ENCODE measurements at places on chromosomes 13 and 19.

DNA sequence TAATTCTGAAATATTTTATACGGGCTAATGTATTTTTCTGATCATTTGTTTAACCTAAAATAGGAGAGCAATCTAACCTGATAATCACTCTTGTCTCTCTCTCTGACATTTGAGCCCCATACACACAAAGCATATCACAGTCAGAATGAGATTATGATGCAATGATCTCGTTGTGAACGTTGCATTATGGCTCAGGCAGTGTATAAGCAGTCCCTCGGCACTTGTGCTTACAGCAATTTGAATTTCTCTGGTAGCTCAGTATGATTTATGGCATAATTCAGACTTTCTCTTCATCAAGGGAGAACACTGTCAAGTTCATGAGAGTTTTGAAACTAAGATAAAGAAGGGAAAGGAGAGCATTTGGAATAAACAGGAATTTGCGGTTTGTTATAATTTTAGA lies 256.1 kb downstream of the DACH1 start:
- DNase-seq, result no peak

GRCh38 chr13:46058268-46058667 lies 5.7 kb upstream of the ZC3H13 start:
- DNase-seq, result no peak

DNA sequence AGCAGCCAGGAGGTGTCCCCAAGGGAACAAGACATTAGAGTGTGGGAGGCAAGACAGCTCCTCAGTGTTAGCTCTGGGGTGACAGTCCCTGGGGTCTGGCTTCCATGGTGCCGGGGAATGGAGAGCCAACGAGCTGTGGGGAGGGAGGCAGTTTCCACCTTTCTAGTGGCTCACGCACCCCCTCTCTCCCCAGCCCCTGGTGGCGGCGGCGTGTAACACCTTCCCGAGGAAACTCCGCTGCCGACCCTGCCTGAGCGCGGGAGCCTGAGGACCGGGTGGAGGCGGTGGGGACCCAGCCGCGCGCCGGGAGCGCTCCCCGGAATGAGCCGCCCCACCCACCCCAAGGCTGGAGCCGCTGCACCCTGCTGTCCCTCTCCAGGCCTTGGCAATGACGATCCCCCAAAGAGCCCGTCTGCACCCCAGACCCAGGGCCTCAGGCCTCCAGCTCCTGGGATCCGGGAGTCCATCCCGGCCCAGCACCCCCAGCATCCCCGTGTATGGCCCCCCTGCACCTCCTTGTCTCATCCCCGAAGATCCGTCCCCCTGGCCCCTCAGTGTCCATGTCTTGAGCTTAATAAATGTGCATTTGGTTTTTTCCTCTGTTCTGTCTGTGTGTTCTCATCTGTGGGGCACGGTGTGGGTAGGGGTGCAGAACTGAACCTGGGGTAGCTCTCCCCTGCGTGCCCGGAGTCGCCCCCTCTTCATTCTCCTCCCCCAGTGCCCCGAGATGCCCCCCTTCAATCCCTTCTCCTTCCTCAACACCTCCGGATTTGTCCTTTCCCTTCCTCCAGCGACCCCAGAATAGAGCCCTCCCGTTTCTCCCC lies 622 bp upstream of the FXYD5 start:
- DNase-seq, result peak; percentile 46

- DNase-seq, result no peak
These were observed 2.3 kb upstream of the EPHX3 start for GRCh38 chr19:15234431-15235130.

DNA sequence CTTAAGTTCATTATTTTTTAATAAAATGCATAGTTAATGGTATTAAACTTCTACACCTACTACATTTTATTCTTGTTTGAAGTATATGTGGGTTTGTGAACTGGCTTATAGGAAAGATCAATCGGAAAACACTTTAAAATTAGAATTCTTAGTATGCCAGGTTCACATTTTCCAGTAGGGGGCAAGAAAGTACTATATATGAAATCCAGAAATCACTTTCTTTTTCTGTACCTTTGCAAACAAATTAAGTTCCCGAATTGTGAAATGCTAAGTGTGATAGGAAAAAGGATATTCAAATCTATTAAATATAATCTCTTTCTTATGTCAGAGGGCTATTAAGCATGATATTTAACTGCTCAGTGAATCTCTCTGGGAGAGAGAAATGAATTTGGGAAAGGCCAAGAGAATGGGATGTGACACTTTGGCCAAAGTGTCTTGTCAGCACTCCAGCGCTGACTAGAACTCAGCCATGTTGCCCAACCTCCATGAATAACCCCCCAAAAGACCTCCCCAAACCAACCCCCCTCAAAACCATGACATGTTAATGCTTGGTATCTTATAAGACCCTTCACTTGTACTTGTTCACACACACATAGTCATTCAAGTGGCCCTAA lies 122.6 kb upstream of the SLC10A2 start:
- no peak for DNase-seq

DNA sequence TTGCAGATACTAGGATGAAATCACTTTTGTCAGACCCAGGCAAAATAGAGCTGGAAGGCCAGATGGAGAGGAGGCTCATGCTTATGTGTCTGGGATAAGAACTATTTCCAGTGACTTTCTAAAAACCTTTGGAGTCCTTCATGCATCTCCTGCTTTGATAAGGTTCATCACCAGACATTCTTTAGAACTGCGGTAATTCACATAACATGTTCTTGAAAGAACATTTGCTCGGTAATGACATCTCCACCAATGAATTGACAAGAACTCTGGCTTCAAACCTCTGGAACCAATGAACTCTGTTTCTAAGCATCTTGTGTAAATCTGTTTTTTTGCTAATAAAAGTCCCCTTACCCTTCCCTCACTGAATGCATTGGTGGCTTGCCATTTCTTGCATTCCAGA lies 112.0 kb upstream of the KL start:
- no peak for DNase-seq

- DNase-seq, result no peak
These were observed 402.9 kb downstream of the HS6ST3 start for GRCh38 chr13:96492766-96493165.

DNA sequence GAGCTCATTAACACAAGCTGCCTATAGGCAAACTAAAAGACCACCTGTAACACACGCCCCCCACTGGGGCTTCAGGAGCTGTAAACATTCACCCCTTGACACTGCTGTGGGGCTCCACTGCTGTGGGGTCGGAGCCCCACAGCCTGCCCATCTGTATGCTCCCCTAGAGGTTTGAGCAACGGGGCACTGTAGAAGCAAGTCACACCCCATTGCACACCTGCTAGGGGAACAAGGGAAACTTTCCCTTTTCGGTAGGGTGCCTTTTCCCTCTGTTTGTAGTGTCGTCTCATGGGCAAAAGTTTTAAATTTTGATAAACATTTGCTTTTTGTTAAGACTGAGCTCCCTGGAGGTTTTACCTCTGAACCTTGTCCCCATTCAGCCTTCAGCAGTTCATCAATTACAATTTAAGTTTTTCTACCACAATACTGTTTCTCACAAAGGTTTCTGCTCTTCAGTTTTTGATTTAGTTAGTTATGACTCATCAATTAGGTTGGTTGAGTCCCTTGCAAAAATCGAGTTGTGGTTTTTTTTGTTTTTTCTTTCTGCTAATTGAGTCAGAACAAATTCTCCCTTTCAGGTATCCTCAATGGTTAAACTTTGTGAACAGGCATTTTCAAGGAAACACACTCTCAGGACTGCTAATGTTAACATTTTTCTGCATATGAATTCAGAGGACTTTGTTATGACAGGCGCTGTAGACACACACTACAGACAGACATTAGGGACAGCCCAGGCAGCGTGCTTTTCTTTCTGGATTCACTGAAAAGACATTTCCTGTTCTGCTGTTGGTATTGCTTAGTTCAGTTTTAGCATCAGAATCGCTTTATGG lies 35.1 kb downstream of the ZNF433 start:
- DNase-seq, result no peak

DNA sequence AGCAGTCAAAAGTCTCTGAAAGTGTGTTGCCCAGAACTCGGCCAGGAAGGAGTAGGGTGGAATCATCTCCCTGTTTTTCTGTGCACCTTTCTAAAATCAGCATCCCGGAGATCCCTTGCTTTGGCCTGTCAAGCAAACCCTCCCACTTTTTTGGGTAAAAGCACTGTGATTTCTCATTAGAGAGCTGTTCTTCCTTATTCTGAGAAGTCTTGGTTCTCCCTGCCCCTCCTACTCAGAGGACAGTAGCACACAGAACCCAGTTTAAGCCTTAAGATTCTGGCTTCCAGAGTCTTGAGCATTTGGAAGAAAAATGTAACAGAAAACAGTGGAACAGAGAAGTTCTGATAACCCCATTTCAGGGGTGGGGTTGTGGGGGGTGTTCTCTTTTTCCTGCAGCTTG lies 52.6 kb upstream of the KATNAL1 start:
- no peak for DNase-seq

DNA sequence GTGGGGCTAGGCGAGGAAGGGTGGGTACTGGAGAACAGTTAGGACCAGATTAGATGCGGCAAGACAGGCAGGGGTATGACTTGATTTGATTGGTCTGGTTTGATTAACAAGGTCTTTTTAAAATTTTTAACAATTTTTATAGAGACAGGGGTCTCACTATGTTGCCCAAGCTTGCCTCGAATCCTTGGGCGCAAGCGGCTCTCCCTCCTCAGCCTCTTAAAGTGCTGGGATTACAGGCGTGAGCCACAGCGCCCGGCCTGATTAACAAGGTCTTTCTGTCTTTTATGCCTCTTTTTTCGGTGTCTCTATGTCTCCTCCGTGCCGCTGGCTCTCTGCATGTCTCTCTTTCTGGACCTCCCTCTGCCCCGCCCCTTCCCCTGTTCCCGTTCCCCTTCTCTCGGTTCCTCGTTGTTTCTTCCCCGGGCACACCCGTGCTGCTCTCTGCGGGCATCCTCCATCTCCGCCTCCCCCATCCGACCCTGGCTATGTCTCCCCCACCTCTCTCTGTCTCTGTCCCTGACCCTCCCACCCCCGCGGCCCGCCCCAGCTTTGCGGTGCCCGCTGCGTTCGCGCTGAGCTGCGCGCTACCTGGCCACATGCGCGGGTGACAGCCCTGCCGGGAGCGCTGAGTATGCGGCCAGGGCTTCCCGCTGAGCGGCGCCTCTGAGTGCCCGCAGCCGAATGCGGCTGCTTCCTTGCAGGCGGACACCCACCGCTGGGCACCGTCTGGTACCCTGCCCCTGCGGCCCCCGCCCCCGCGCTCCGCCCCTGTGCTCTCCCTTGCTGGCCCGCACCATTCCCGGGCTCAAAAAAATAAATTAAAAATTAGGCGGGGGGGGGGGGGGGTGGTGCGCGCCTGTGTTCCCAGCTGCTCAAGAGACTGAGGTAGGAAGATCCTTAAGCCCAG lies 8.1 kb upstream of the SDHAF1 start:
- no peak for DNase-seq

DNA sequence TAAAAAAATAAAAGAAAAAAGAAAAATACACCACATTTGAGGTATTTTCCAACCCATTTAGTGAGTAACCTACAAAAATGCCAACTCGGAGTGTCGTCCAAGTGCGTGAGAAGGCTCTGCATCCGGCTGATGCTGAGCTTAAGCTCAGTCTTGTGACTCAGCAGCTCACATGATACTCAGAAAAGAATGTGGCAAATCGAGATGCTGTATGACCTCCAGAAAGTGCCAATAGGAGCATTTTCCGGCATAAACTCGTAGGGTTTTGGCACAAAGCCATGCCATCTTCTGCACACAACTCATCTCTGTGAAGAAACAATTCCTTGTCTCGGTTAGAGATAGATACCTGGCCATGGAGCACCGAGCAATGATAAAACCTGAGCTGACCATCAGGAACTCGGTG lies 58.5 kb downstream of the TRPM4 start:
- no peak for DNase-seq

- DNase-seq, result no peak
These were observed 22.2 kb downstream of the NFIX start for GRCh38 chr19:13017306-13018034.

DNA sequence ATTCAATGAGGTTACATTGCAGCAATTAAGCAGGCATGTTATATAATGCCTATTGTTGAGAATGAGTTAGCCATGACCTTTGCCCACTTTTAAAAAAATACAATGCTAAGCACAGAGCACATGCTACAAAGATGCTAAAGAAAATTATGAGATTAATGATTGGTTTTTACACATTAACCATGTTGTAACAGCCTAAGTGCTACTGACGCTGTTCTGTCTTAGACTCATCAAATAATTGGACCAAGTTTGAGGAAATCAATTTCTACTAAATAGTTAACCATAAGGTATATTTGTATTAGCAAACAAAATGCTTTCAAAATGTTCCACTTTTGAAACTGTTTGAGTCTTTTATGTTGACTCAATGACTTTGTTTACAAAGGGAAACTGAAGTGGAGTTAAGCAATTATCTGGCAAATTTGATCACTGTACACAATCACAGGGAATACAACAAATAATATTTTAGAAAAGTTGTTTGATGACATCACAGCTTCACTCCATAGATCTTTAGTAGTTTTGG lies 14.3 kb downstream of the MIR17HG start:
- DNase-seq, result no peak

- no peak for DNase-seq
These were observed 28.5 kb upstream of the POP4 start for GRCh38 chr19:29577649-29577963.

- no peak for DNase-seq
These were observed 215.0 kb downstream of the DCLK1 start for GRCh38 chr13:35916146-35916545.
